ENCODE measurements at places on chromosomes 3 and 15. TPM values are rescaled to one million over a fixed set of nuclear protein-coding genes. Genes with fewer than 3 reads are reported as not detected.

GRCh38 chr3:128489927-128490649 lies 2.9 kb downstream of the GATA2 start:
- DNase-seq, result peak; percentile 56

DNA sequence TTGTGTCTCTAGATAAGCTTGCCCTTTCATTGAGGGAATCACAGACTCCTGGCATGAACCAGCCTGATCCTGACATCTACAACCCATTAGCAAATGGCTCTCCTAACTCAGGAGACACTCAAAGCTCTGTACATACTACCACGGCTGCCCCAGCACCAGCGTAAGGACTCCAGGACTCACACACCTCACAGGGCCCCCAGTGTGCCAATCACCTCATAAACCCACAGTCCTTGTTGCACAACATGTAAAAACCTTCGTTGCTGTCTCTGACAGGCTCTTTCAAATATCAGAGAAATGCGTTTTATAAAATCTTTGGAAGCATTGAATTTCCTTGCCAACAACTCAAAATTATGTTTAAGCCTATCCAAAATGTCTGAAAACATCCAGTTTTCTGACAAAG lies 7.3 kb downstream of the FYCO1 start:
- DNase-seq, result peak; percentile 15

FETUB gene
- not detected for total RNA-seq

MFGE8 gene
- total RNA-seq, result 160 TPM

MAP4 gene
- 152 TPM for total RNA-seq

C2CD4A gene
- not detected for total RNA-seq

PTH1R gene
- 4.3 TPM for total RNA-seq

All from fibroblast of lung (primary cell).